ENCODE measurements at places on chromosomes 1 and 21. TPM values are rescaled to one million over a fixed set of nuclear protein-coding genes. Genes with fewer than 3 reads are reported as not detected.

Gene ITLN2
- not detected for total RNA-seq

Gene DDX20
- 13.2 TPM for total RNA-seq

Gene TMEM59
- 299 TPM for total RNA-seq

Gene HMCN1
- total RNA-seq = 8.1 TPM

Gene SLAMF6
- total RNA-seq = 2.7 TPM

Gene KRTAP11-1
- total RNA-seq = not detected

Gene SORT1
- total RNA-seq = 48.4 TPM

Gene SLC1A7
- total RNA-seq = not detected

Gene LRRC71
- total RNA-seq = not detected

Gene KCNE2
- total RNA-seq = not detected

Gene FAM151A
- total RNA-seq = not detected

Gene LACTBL1
- not detected for total RNA-seq

Gene ELAVL4
- total RNA-seq = not detected

Gene RPTN
- total RNA-seq = 25.2 TPM

Gene PCAT6
- total RNA-seq = 4.6 TPM

Gene RAB42
- total RNA-seq = not detected

Gene AMIGO1
- 5.7 TPM for total RNA-seq

Gene BCAN
- total RNA-seq = 50.1 TPM

Gene CD5L
- not detected for total RNA-seq

Gene WNT3A
- total RNA-seq = 4.1 TPM

Gene NR0B2
- not detected for total RNA-seq

Gene C1orf185
- not detected for total RNA-seq

Gene LINGO4
- total RNA-seq = 0.17 TPM

Gene SPRR2G
- total RNA-seq = 175 TPM

Gene DMBX1
- 0.42 TPM for total RNA-seq

Gene OR10T2
- not detected for total RNA-seq

Gene UBL4B
- total RNA-seq = not detected

Measured in lower leg skin (tissue), 4 donors.